Nephron progenitor cell (in vitro differentiated cells): ENCODE measurements at places on chromosomes 4 and X.

GRCh38 chrX:48974033-48974432 lies 2.4 kb upstream of the KCND1 start:
- peaks cover 22% of the 10 kb centered on the region for H3K4me1 ChIP-seq
- no peak overlapping the region for H3K4me3 ChIP-seq
- no peak for DNase-seq
- H3K27me3 ChIP-seq: no peaks in the 10 kb centered on the region
- no peak overlapping the region for H3K27ac ChIP-seq

GRCh38 chr4:147201016-147201415 lies 255.4 kb upstream of the TTC29 start:
- H3K27me3 ChIP-seq: peaks cover 5% of the 10 kb centered on the region
- no peak for DNase-seq
- no peaks in the 10 kb centered on the region for H3K4me1 ChIP-seq
- H3K27ac ChIP-seq: no peak overlapping the region
- no peak overlapping the region for H3K4me3 ChIP-seq
- no peaks in the 10 kb centered on the region for H3K36me3 ChIP-seq

- H3K4me1 ChIP-seq: peaks cover 5% of the 10 kb centered on the region
- H3K27ac ChIP-seq: no peak overlapping the region
- H3K36me3 ChIP-seq: peaks cover 5% of the 10 kb centered on the region
These were observed 12.8 kb upstream of the SAP30 start for GRCh38 chr4:173357939-173358338.

GRCh38 chrX:131987252-131987651 lies 35.9 kb upstream of the STK26 start:
- no peak overlapping the region for H3K4me3 ChIP-seq
- DNase-seq: no peak
- H3K27ac ChIP-seq: no peak overlapping the region
- no peaks in the 10 kb centered on the region for H3K36me3 ChIP-seq

- no peaks in the 10 kb centered on the region for H3K36me3 ChIP-seq
- H3K27me3 ChIP-seq: peaks cover 14% of the 10 kb centered on the region
- peaks cover 54% of the 10 kb centered on the region for H3K4me1 ChIP-seq
- no peak overlapping the region for H3K4me3 ChIP-seq
- DNase-seq: no peak
These were observed 115.0 kb upstream of the NALF2 start for GRCh38 chrX:69389101-69389501.

GRCh38 chr4:133921280-133922195 lies 280.1 kb downstream of the PABPC4L start:
- DNase-seq: no peak
- no peaks in the 10 kb centered on the region for H3K4me1 ChIP-seq
- H3K27me3 ChIP-seq: peaks cover 3% of the 10 kb centered on the region
- no peak overlapping the region for H3K27ac ChIP-seq
- no peaks in the 10 kb centered on the region for H3K36me3 ChIP-seq

DNA sequence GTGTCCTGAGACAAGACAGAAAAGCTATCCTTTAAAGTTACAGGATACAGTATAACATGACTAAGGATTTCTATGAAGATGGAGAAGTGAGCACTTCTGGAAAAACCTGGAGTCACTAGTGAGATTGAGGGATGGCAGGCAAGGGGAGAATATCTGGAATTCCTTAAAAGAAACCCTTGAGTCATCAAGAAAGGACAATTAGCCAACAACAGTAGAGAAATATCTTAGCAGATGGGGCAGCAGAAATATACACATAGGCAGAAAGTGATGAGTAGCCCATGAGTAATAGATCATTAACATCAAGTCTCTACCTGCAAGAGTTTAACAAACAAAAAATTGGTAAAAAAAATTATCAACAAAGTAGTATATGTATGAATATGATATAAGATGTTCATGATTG lies 858.8 kb upstream of the FRG1 start:
- H3K27me3 ChIP-seq: no peaks in the 10 kb centered on the region
- H3K36me3 ChIP-seq: no peaks in the 10 kb centered on the region
- H3K4me1 ChIP-seq: peaks cover 6% of the 10 kb centered on the region
- no peak overlapping the region for H3K27ac ChIP-seq
- no peak for DNase-seq

GRCh38 chrX:118337687-118338086 lies 8.2 kb upstream of the WDR44 start:
- H3K4me3 ChIP-seq: no peak overlapping the region
- no peak for DNase-seq
- no peaks in the 10 kb centered on the region for H3K36me3 ChIP-seq
- peaks cover 2% of the 10 kb centered on the region for H3K27me3 ChIP-seq
- peak overlapping the region; percentile 61 for H3K27ac ChIP-seq

DNA sequence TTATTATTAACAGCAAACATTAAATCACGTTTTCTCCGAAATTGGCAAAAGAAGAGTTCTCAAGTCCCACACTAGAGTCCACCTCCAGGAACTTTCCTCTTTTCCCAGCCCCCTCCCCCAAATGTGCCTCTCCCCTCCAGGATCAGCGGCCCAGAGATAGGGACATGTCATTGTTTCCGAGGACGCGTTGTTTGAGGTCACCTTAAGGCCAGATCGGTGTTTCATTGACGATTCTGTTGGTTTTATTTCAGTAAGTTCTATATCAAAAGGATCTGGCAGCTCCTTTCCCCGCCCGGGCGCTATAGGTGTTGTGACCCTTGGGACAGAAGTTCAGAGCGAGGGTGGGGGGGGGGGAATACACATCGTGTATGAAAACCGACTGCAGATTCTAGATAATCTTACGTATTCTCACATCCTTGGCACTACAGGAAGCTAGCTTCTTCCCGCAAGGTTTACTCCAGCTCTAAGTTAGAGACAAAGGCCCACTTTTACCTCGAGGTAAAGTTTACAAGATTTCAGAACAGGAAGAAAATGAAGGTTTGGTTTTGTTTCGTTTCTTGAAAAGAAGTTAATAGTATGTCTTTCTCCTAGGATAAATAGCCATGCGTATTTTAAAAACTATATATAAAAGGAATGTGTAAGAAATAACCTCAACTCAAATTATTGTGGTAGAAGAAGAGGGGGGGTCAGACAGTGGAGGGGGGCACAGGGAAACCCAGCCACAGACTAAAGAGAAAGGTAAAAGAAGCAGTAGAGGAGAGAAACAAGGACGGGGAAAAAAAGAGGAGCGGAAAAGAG lies 739 bp upstream of the MSX1 start:
- H3K27me3 ChIP-seq: peaks cover 44% of the 10 kb centered on the region
- H3K27ac ChIP-seq: no peak overlapping the region
- no peak for DNase-seq
- peak overlapping the region; percentile 80 for H3K4me3 ChIP-seq
- peaks cover 84% of the 10 kb centered on the region for H3K4me1 ChIP-seq

- H3K27me3 ChIP-seq: peaks cover 4% of the 10 kb centered on the region
- no peak overlapping the region for H3K27ac ChIP-seq
These were observed 11.3 kb upstream of the DHX15 start for GRCh38 chr4:24595659-24596058.

DNA sequence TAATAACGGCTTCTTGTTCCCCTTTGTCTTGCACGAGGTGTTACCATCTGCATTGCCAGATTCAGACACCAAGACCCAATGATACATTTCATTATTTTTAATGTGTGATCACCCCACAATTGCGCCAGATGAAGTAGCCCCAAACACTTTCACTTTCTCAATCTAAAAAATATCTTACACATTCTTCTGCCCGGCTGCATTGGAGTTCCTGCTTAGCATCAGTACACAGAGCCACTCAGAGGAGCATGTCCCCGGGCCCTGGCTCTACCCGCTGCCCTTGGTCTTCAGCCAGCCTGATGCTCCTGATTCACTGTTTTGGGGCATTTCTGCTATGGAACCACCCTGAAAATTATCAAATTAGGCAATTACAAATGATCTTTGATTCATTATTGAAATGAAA lies 66.0 kb upstream of the TENM3 start:
- DNase-seq: no peak
- H3K27me3 ChIP-seq: no peaks in the 10 kb centered on the region
- no peak overlapping the region for H3K4me3 ChIP-seq
- peaks cover 10% of the 10 kb centered on the region for H3K4me1 ChIP-seq

- peak overlapping the region; percentile 98 for H3K27ac ChIP-seq
- H3K4me1 ChIP-seq: peaks cover 21% of the 10 kb centered on the region
- no peaks in the 10 kb centered on the region for H3K27me3 ChIP-seq
- no peaks in the 10 kb centered on the region for H3K36me3 ChIP-seq
- no peak for DNase-seq
These were observed 83.8 kb downstream of the LUZP4 start for GRCh38 chrX:115373308-115373707.

GRCh38 chr4:120549011-120549570 lies 373.4 kb downstream of the PRDM5 start:
- no peak for DNase-seq
- peaks cover 21% of the 10 kb centered on the region for H3K4me1 ChIP-seq
- no peak overlapping the region for H3K4me3 ChIP-seq
- no peaks in the 10 kb centered on the region for H3K27me3 ChIP-seq
- H3K27ac ChIP-seq: peak overlapping the region; percentile 36

- DNase-seq: no peak
- H3K36me3 ChIP-seq: no peaks in the 10 kb centered on the region
- H3K4me1 ChIP-seq: peaks cover 23% of the 10 kb centered on the region
These were observed 12.3 kb upstream of the SYTL5 start for GRCh38 chrX:37993837-37994619.

DNA sequence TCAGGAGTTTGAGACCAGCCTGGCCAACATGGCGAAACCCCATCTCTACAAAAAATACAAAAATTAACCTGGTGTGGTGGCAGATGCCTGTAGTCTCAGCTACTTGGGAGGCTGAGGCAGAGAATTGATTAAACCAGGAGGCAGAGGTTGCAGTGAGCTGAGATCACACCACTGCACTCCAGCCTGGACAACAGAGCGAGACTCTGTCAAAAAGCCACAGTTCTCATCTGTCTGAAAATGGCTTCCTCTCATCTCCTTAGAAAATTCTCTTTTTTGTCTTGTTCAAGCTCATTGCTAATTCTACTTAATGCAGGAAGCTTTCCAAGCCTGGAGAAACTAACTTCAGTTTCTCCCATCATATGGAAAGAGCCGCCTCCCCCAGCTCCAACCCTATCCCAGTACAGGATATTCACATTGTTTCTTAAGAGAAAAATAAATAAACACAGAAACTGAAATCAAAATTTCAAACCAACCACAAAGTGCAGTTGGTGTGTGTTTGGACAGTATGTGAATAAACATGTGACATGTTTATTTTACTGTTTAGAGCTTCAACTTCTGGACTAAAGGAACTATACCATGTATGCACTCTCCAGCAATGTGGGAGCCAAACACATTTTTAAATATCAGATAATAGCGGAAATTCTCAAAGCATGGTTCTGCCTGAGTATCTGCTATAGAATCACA lies 55.0 kb upstream of the GAB1 start:
- DNase-seq: no peak
- H3K4me3 ChIP-seq: no peak overlapping the region
- no peaks in the 10 kb centered on the region for H3K4me1 ChIP-seq
- no peak overlapping the region for H3K27ac ChIP-seq
